Fibroblast of lung (primary cell): ENCODE measurements at places on chromosomes 6 and 20. TPM values are rescaled to one million over a fixed set of nuclear protein-coding genes. Genes with fewer than 3 reads are reported as not detected.

AVP gene
- total RNA-seq, result not detected in 2 replicates

PLEKHG1 gene
- 5.4 and 12.7 TPM in 2 replicates for total RNA-seq

STMND1 gene
- not detected in 2 replicates for total RNA-seq

SGK2 gene
- 0.26 and 0.66 TPM in 2 replicates for total RNA-seq

MCHR2 gene
- total RNA-seq, result not detected in 2 replicates

CRISP3 gene
- total RNA-seq, result not detected in 2 replicates

DNA sequence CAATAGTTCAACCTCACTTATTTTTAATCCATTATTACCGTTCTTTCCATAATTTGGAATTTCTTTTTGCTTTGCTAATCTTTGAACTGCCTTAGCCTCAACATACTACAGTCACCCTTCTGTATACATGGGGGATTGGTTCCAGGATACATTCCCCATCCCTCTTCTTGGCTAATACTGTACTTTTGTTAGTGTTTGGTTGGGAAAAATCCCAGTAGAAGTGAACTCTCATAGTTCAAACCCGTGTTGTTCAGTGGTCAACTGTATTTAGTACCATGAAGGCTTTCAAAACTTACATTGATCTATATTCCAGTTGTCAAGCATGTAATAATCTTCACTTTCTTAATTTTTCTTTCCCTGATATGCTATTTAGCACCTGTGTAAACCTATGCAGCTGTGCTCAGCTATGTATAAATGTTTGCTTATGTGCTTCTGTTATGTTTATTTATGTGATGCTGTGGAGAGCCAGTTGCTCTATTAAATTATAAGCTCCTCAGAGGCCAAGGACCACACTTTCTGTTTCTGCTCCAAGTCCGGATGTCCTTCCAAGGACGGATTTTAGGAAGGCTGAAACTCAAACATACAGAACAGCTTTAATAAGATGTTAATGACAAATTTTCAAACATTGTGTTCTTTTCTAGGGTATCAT, 33.3 kb upstream of the LAMA4 start:
- no peak for DNase-seq
- H3K27me3 ChIP-seq, result no peaks in the 10 kb centered on the region
- H3K4me1 ChIP-seq, result peaks cover 12% of the 10 kb centered on the region
- H3K4me3 ChIP-seq, result no peak overlapping the region
- no peaks in the 10 kb centered on the region for H3K36me3 ChIP-seq
- H3K27ac ChIP-seq, result no peak overlapping the region

- DNase-seq, result peak; percentile 31
- H3K36me3 ChIP-seq, result no peaks in the 10 kb centered on the region
- no peak overlapping the region for H3K27ac ChIP-seq
- H3K27me3 ChIP-seq, result peaks cover 67% of the 10 kb centered on the region
- peak overlapping the region; percentile 14 for H3K4me3 ChIP-seq
Measured at GRCh38 chr20:38730989-38731737, 6.9 kb downstream of the SLC32A1 start.

DNA sequence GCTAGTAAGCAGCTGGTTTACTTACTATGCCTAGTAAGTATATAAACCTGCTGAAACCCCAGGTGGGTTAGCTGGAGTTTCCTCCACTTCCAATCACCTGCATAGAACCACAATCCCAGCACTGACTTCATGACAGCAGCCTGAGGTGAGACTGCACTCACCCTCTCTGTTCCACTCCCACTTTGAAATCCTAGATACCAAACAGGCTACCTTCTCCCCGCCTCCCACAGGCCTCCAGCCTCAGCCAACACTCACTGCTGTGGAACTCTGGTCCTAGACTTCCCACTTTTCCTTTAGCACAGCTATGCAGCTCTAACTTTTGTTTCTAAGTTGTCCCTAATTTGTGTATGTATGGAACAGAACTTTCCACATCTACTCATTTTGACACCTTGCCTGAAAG, 149.7 kb upstream of the ARID1B start:
- no peaks in the 10 kb centered on the region for H3K36me3 ChIP-seq
- H3K27ac ChIP-seq, result no peak overlapping the region
- H3K4me1 ChIP-seq, result no peaks in the 10 kb centered on the region

GRCh38 chr6:55955684-55956083, 80.3 kb upstream of the BMP5 start:
- H3K4me1 ChIP-seq, result no peaks in the 10 kb centered on the region
- no peak overlapping the region for H3K4me3 ChIP-seq
- no peaks in the 10 kb centered on the region for H3K36me3 ChIP-seq
- H3K27ac ChIP-seq, result no peak overlapping the region
- no peaks in the 10 kb centered on the region for H3K27me3 ChIP-seq

GRCh38 chr20:60095456-60095855, 137.2 kb downstream of the CDH26 start:
- no peak overlapping the region for H3K4me3 ChIP-seq
- no peaks in the 10 kb centered on the region for H3K4me1 ChIP-seq
- no peaks in the 10 kb centered on the region for H3K27me3 ChIP-seq

DNA sequence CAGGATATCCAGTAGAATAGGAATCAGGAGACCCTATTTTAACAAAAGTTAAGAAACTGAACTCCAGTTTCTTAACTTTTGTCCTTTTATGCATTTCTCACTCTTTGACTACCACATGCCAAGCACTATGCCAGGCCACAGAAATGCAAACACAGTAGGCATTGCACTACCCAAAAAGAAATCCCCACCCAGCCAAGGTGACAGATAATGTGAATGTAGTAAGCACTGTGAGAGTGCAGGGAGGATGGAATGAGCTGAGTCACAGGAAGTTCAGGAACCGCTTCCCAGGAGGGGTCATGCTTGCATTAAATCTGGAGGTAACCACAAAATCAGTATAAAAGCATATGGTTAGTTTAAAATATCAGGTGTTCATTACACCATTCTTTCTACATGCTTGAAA, 20.1 kb upstream of the FAM83C start:
- no peaks in the 10 kb centered on the region for H3K27me3 ChIP-seq
- H3K4me3 ChIP-seq, result no peak overlapping the region
- H3K27ac ChIP-seq, result peak overlapping the region; percentile 68
- H3K4me1 ChIP-seq, result peaks cover 51% of the 10 kb centered on the region
- DNase-seq, result peak; percentile 90

DNA sequence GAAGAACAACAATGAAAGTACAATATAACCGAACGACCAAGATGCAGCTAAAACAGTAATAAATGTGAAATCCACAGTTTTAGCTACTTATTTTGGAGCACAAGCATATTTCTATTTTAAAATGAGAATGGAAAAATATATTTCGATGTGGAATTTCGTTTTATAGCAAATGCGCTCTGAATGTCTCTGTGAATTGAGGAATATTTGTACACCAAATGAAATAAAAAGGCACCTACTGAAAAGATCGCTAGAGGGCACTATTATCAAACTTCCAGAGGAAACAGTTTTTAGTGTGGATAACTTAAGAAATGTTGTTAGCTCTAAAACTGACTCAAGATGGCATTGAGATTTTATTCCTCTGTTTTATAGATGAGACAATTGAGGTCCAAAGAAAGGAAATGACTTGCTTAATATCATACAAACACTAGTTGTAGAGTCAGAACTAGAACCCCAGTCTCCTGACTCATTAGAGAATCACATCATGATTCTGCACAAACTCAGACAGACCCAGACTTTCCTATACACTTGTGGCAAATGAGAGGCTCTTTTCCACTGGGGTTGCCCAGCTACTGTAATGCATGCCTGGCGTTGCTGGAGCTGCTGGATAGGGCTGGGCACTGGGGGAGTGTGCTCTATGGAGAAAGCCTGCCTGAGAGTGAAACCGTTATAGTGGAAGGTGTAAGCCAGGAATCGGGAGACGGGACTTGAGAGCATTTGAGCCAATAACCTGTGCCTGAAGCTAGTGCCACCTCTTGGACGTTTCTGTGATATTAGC, 51.9 kb downstream of the GCLC start:
- H3K4me3 ChIP-seq, result no peak overlapping the region
- peaks cover 12% of the 10 kb centered on the region for H3K4me1 ChIP-seq
- no peaks in the 10 kb centered on the region for H3K27me3 ChIP-seq
- no peaks in the 10 kb centered on the region for H3K36me3 ChIP-seq
- DNase-seq, result peak; percentile 71

GRCh38 chr6:91299544-91300491, 712.9 kb upstream of the MAP3K7 start:
- no peaks in the 10 kb centered on the region for H3K36me3 ChIP-seq
- H3K4me3 ChIP-seq, result no peak overlapping the region
- no peak overlapping the region for H3K27ac ChIP-seq
- H3K4me1 ChIP-seq, result no peaks in the 10 kb centered on the region

DNA sequence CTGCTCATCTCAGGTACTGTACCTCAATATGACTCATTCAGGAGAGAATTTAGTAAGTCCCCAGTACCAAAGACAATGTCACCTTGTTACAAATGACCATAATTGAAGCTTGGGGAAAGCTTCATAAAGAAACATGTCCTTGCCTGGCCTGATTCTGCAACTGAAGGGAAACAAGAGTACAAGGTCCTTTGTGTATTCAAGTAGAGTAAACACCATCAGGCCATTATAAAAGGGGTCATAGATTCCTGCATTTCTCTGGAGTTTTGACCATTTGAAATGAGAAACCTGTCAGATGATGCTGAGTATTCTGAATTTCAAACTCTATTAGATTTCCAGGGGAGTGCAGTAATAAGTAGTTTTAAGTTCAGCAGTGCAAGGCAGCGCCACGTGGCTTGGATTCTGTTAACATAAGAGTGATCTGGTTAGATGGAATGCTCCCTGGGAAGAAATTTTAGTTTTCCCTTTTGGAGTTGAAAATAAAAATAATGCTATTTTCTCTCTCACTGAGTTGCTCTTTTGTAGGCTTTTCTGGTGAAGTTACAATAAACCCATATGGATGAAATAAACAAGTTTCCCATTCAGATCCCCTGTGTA, 1054.3 kb downstream of the EPHA7 start:
- H3K27ac ChIP-seq, result no peak overlapping the region
- no peak overlapping the region for H3K4me3 ChIP-seq
- H3K4me1 ChIP-seq, result no peaks in the 10 kb centered on the region
- DNase-seq, result peak; percentile 20

GRCh38 chr6:136798044-136798443, 5.8 kb upstream of the MAP3K5 start:
- H3K27ac ChIP-seq, result no peak overlapping the region
- H3K4me3 ChIP-seq, result no peak overlapping the region
- no peaks in the 10 kb centered on the region for H3K27me3 ChIP-seq
- DNase-seq, result no peak
- no peaks in the 10 kb centered on the region for H3K36me3 ChIP-seq

GRCh38 chr20:9903048-9903655, 64.3 kb upstream of the PAK5 start:
- no peaks in the 10 kb centered on the region for H3K36me3 ChIP-seq
- no peak overlapping the region for H3K27ac ChIP-seq
- peaks cover 4% of the 10 kb centered on the region for H3K27me3 ChIP-seq
- no peak overlapping the region for H3K4me3 ChIP-seq

DNA sequence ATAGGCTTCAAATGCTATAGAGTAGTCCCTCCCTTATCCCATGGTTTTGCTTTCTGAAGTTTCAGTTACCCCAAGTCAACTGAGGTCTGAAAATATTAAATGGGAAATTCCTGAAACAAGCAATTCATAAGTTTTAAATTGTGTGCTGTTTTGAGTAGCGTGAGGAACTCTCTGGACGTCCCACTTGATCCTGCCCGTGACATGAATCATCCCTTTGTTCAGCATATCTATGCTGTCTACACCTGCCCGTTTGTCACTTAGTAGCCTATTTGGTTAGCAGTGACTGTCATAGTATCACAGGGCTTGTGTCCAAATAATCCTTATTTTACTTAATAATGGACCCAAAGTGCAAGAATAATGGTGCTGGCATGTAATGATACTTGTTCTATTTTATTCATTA, 5.0 kb downstream of the PCMT1 start:
- H3K4me1 ChIP-seq, result no peaks in the 10 kb centered on the region
- DNase-seq, result no peak
- no peak overlapping the region for H3K4me3 ChIP-seq
- no peaks in the 10 kb centered on the region for H3K27me3 ChIP-seq
- H3K27ac ChIP-seq, result no peak overlapping the region
